ENCODE measurements at places on chromosomes 2 and 18.

GRCh38 chr2:127681976-127682857 lies 6.9 kb upstream of the LIMS2 start:
- no peak for DNase-seq

DNA sequence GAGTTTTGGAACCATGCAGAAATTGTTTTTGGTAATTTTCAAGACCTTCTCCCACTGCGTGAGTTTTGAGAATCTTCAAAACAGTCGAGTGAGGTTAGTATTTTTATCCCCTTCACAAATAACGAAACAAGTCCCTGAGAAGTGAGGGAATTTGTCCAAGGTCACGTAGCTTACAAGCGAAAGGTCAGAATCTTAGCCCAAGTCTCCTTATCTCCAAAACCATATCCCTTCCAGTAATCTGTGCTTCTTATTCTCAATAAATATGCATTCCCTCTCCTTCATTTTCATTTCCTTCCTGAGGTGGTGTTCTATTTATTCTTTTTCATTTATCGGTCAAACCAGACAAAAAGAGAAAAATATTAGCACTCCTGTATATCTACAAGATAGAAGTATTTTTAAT lies 163.6 kb downstream of the MREG start:
- no peak for DNase-seq

GRCh38 chr2:64681479-64681967 lies 27.8 kb upstream of the SERTAD2 start:
- DNase-seq: no peak

DNA sequence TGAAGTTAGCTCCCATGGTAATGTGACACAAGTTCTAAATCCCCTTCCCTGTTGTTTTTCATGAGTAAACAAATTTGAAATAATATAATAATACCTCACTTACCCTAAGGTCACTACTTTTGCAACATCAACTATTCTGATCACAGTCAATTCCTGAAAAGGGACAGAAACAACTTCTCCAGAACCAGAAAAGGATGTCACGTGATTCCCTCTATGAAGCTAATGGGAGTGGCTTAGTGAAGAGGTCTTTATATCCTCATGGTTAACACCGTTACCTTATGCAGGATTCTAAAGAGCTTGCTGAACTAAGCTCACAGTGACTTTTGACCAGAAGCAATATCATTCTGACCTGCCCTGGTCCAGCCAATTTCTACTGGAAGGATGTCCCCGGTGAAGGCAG lies 51.6 kb downstream of the DOCK10 start:
- DNase-seq: no peak

- DNase-seq: no peak
These were observed 41.5 kb downstream of the HDAC4 start for GRCh38 chr2:239359196-239359912.

- DNase-seq: no peak
These were observed 338.9 kb upstream of the DCC start for GRCh38 chr18:52001106-52001505.

GRCh38 chr2:20130160-20130560 lies 78.7 kb upstream of the LAPTM4A start:
- no peak for DNase-seq

DNA sequence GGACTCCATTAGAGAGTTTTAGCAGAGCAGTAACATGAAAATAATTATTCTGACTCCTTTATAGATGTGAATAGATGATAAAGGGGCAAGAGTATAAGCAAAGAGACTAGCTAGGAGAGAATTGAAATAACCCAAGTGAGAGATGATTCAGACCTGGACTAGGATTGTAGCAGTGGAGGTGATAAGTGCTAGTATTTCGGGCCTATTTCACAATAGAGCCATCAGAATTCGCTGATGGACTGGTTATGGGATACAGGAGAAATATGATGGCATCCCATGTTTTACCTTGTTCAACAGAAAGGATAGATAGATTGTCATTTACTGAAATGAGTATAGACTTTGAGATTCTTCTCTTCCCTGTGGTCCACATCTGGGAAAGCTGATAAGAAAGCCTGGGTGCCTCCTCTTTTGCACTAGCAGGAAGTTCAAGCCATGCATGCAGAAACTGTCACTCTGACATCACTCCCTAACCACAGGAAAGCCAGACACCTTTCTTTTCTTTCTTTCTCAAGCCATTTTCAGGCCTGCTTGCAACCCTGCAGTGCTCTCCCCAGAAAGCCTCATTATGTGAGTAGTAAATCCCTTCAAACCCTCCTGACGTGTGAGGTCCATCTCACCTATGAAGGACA lies 25.3 kb downstream of the DYNAP start:
- DNase-seq: no peak

DNA sequence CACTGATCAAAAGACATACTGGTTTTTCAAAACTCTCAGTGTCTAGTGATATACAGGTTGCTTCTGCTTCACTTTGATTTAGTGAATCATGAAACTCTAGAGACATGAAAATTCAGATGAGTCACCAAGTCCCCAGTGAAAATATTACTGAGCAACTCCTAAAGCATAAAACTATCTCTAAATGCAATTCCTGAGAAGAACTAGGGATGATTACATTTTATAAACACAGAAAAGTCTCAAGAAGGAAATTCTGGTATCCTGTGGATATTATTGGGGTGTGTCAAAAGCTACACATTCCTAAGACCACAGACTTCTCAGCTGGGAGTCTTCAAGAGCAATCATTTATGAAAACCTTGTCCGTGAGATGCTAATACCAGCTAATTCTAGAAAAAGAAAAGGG lies 9.7 kb downstream of the LRRTM4 start:
- no peak for DNase-seq

DNA sequence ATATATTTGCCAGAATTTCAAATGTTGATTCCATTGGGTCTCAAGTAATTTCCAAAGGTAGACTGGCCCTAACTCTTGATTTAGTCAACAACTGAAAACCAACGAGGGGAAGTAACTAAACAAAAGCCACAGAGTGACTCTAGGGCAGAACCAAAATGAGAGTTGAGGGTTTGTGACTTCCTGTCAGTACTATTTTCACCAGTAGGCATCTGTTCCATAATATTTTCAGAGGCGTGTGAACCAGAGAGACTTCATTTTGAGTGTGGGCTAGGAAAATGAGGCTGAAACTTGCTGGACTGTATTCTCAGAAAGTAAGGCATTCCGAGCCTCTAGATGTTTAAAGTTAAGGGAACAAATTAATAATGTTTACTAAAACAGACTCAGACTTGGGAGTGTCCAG lies 70.6 kb downstream of the GDF7 start:
- DNase-seq: no peak

DNA sequence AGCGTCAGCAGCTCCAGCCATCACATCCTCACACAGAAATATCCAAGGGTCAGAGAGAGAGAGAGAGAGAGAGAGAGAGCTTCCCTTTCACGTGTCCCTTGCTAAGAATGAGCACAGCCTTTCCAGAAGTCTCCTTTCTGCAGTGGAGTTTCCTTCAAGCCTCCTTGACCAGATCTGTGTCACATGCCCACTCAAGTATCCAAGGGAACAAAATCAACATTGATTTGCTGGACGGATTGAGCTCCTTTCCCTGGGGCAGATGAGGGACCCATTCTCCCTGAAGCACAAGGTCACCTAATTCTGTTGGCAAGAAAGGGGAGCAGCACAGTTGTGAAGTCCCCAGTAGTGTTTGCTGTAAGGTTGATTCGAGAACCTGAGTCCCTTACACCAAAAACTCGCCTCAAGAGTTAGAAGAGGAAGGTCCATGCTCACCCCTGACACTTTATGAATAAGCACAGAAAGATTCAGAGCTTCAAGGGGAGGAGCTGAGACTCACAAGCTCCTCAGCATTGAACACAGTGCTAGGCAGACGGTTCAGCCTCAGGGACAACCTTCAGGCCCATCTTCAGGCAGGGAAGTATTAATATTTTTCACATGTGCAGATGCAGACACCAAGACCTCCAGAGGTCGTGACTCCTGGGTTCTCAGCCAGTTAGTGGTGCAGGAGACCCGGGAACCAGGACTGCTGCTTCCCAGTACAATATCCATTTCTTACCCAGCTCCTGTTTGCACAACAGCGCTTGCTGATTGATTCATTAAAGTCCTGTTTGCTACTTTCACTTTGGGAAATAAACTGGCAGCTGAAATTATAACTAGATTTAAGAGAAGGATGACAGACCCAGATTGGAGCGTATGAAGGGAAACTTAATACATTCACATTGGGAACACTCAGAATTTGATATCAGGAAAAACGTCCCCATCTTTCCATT lies 38.2 kb upstream of the MARCO start:
- no peak for DNase-seq

DNA sequence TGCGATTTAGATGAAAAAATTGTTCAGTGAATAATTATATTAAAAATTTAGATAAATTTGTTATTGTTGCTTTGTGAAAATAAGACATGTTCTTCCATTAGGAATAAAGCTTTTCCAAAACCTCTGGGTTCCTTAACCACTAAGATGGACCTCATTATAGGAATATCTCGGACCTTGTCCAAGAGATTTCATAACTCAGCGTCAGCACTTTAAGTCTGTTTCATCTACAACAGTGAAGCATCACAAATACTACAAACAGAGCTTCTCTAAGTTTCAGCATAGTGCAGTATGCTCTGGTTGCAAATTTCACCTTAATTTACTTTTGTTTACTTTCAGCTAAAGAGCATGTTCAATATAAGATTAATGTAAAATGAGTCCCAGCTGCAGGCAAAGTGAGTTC lies 150.3 kb downstream of the UBE2E3 start:
- no peak for DNase-seq

- DNase-seq: no peak
These were observed 227.3 kb upstream of the RAB12 start for GRCh38 chr18:8381821-8382459.

- peak; percentile 81 for DNase-seq
These were observed 56.7 kb downstream of the CYRIA start for GRCh38 chr2:16608661-16609643.

DNA sequence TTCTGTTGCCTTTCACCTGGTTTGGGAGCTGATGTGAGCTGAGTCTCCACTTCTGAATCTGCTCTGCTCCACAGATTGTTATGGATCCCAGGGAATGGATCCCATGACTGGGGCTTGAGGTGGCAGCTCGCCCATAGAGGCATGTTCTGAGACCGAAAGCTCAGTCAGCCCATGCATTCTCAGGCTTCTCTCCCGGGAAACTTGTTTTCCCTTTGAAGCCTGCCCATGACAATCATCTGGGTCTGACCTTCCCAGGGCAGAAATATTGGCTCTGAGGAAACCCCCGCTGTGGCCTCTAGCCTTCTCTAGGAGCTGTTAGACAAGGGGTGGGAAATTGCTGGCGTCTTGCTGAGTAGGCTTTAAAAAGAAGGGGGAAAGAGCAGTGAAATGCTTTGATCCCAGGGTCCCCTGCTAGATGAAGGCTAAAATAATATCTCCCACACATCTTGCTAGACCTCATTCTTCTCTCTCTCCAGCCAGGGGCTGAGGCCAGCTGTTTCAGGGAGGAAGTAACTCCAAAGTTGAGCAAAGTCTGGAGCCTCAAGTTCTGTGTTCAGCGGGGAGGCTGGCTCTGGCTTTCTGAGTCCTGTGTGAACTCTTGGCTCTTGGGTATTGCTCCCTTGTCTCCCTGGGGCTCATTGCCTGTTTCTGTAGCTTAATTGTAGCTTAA lies 2.0 kb downstream of the VAMP8 start:
- DNase-seq: no peak

DNA sequence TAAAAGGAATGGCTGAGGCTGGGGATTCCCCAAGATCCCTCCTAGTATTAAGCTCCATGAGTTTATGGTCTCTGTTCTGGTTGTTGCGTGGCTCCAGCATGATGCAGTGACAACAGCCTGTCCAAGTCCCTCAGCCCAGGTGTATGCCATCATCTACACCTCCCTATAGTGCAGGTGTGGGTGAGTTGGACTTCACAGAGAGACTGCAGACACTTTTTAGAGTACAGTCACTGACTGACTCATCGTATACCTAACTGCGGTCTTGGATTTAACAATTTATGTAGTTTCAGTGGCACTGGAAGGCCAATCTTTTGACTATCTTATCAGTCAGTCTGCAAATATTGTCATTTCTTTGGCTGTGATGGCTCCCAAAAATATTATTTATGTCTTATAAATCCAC lies 415.0 kb downstream of the TMX3 start:
- no peak for DNase-seq

- DNase-seq: no peak
These were observed 266.2 kb downstream of the FIGN start for GRCh38 chr2:163469561-163469962.

- DNase-seq: no peak
These were observed 97.0 kb downstream of the FOXI3 start for GRCh38 chr2:88355486-88355885.

GRCh38 chr18:42929181-42929580 lies 186.3 kb downstream of the RIT2 start:
- DNase-seq: no peak

GRCh38 chr2:69946351-69947324 lies 14.8 kb downstream of the ASPRV1 start:
- DNase-seq: no peak

- no peak for DNase-seq
These were observed 32.8 kb downstream of the COBLL1 start for GRCh38 chr2:164808776-164809175.

- DNase-seq: no peak
These were observed 1.2 kb downstream of the RAPH1 start for GRCh38 chr2:203533676-203534591.

DNA sequence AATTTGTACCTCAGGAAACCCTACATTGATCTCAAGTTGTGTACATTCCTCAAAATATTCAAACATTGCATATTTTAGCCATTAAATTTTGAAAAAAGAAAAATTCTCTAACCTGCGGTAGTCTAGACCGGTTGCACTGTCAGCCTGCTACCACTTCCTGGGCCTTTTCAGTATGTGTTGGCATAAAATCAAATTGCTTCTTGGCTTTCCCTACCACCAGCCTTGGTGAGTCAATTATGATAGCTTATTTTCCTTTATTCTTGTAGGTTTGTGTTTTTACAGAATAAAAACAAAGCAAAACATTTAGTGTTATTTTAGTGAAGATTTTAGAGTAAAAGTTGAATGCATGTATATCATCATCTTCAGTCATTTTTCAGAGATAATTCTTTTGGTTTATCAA lies 61.2 kb downstream of the FAM171B start:
- DNase-seq: no peak

- DNase-seq: no peak
These were observed 3.7 kb upstream of the TMEM214 start for GRCh38 chr2:27029051-27029450.

- DNase-seq: no peak
These were observed 13.5 kb upstream of the GLI2 start for GRCh38 chr2:120722246-120722567.

DNA sequence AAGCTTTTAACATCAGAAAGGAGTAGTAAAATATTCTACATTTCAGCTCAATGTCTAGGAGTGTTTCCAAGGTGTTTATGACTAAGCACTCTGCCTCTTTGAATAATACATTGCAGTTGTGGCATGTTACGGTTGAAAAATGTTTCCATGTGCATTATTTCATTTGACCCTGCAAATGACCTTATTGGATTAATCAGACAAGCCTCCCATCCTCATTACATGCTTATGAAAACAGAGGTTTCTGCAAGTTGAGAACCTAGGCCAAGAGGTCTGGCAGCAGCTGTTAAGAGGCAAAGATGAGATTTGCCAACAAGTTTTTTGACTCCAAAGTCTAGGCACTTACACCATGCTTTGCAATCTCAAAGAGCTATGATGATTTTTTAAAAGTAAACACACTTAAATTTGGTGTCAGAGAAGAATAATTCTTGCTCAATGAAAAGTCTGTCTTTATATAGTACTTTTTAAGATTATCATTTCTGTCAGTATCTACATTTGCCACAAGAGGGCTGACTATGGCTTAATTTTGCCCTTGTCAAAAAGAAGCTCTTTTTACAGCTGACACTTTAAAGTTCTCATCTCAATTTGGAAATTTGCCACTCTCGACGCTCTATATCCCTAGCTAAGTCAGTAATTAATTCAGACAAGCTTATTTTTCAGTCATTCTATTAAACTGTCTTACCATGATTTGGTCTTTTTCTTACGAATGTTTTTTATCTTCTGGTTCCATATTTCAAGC lies 260.6 kb downstream of the PAX3 start:
- no peak for DNase-seq
